CD4-positive, alpha-beta T cell treated with Interleukin-15 for 1 hour (primary cell): ENCODE measurements at places on chromosomes 3 and 15.

DNA sequence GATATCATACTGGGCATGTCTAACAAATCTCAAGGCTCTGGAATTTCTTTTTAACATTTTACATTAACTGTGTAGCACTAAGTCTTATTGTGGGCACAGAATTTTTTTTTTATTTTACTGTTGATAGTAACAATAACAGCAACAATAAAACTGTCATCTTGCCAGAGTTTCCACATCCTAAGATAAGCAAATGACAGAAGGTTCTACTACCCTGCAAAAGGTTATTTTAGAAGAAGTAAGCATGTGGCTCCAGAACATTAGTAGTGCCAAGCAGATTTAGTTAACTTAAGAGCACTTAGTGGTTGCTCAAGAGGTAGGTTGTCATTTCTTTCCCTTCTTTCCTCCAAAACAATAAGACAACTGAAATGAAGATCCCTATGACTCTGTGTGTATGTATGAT lies 743.0 kb upstream of the CBLB start:
- DNase-seq: no peak

DNA sequence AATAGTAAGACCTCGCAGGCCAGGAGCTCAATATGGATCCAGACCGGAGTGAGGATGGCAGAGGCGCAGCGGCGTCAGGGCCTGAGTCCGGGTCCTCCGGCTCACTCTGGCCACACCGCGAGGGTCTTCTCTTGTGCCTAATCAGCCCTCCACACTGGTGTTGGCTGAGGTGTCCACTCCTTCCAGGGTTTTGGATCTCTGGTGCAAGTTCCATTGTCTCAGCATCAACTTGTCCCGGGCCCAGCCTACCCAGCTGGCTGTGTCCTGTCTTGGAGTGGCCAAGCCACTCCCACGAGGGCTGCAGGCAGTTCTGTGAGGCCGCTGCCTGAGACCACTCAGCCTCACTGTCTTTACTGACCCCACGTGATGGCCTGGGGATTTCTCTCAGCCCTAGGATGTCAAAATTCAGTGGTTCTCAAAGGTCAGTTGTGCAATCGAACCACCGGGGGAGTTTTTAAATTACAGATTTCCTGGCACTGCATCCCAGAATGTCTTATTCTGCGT lies 12.6 kb upstream of the GOLGA6L7 start:
- no peak for DNase-seq

DNA sequence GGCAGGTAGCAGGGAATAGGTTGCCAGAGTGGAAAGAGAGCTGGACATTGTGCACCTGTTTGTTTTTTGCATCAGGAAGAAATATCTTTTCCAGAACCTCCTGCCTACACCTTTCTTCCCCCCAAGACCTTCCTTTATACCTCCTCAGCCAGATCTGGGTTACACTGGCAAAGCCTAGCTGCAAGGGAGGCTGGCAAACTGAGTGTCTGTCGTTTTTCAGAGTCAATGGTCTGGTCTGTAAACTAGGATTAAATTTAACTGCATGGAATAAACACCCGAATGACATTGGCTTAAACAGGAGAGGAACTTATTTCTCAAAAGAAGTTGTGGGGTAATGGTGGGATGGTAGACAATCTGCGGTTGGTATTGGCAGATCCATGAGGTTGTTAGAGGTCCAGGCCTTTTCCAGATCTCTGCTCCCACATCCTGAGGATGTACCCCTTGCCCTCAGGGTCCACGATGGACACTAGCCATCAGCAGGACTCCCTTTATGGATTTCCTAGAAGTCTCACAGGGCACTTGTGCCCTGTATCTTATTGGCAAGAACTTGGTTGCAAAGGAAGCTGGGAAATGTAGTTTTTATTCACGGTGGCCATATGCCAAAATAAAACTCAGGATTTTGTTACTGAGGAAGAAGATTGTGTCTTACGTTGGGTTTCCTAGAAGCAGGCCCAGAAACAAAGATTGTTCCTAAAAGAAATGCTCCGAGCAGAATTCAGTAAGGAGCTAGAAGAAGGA lies 3.2 kb upstream of the RARRES1 start:
- no peak for DNase-seq

DNA sequence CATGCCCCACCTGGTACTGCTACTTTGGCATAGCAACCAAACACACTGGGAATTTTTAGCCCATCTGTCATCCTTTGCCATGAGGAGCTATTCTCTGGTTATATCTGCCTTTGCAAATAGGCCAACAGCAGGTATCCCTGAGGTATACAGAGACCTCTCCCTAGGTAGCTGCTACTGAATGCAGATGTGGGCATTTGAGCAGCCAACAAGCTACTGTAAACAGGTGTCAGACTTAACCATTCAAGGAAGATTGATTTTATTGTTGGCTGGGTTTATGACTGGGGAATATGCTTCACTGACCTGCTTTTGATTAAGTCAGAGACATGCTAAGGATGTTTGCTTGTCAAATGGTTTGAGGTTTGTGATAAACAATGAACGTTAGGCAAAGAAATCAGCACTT lies 183.2 kb downstream of the OXSM start:
- DNase-seq: no peak

DNA sequence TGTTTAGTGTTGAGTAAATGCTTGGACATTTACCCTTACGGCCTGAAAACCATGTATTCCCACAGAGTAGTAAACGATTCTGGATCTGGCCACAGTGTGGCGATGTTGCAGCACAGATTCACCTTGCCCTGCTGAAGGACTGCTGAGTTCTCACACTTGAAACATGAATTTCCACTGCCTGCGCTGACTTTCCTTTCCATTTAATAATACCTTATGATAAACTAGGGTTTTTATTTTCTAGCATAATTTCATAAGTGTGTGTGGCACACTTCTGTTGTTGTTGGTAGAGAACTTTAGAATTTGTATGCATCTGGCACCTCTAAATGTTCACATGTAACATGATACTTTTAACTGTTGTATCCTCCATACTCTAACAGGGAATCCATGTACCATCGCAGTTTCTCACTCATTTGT lies 53.9 kb downstream of the C3orf38 start:
- peak; percentile 26 for DNase-seq

DNA sequence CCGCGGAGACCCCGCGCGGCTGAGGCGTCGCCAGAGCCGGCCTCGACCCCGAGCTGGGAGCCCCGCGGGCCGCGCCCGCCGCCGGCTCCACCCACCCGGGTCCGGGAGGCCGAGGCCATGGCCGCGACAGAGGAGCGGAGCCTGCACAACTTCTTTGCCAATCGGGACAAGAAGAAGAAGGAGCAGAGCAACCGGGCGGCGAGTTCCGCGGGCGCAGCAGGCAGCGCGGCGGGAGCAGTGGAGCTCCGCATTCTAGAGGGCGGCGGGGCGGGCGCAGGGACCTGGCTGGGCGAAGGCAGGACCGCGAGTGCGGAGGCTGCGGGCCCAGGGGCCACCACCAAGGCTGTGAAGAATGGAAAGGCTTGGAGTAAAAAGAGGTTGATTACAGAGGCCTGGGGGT lies 37.6 kb upstream of the EPHA6 start:
- no peak for DNase-seq

DNA sequence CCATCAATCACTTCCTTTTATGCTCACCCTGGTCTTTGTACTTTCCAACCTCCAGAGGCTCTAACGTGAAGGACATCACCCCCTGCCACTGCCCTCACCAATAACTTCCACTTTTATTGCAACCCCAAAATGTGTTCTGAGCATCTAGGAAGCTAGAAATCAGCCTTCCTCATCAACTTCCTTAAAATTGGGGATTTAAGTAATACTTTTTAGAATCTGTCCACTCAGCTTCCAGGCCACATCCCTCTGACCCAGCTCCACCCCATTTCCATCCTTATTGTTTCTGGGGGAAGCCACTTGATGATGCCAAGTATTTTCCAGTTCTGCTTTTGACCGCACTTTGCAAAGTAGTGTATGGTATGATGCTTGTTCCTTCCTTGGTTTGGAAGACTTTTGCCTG lies 73.5 kb upstream of the XCR1 start:
- peak; percentile 73 for DNase-seq

DNA sequence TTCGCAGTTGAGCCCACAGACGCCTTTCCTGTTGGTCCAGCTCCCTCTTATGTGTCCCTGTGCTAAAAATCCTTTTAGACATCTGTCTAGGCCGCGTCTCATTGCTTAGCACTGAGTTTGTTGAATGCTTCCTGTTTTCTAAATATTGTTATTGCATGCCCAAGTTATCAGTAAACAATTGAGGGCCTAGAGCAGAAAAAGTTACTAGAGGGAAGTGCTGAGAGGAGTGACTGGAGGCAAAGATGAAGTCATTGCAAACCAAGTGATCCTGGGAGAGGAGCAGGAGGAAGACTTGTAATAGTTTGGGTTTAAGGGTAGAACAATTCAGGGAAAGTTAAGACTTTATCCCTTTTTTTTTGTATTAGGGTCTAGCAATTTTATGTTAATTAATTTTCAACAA lies 88.1 kb downstream of the DCUN1D1 start:
- no peak for DNase-seq
